ENCODE measurements at places on chromosomes 7 and 10.

DNA sequence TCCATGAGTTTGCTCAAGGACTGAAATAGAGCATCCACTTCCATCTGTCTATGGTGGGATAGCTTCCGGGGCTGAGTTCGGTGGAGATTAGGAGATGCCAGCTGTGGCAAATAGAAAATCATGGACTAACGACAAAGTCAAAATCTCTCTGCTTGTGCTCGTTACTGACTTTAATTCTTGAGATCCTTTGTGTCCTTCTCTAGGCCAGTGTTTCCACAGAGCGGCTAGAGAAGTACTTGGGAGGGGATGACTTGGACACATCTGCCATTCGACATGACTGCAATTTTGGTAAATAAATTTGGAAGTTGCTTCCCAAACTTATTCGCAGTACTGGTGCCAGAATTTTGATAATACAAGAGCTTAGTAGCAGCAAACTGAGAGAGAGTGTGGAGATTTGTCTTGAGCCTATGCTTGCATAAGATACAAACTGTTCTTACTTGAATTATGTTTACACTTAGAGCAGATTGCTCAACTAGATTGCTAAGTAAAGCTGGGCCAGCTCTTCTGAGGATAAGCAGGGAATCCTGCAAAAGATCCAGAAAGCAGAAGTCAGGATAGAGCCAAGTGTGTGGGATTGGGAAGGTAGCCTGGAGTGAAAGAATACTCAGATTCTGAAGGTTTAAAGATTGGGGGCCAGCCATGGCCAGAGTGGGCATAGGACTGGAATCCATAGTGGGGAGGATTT is 27.6 kb downstream of the ABCC2 start:
- DNase-seq = no peak

GRCh38 chr10:90847436-90847835 is 10.4 kb downstream of the HTR7 start:
- no peak for DNase-seq

DNA sequence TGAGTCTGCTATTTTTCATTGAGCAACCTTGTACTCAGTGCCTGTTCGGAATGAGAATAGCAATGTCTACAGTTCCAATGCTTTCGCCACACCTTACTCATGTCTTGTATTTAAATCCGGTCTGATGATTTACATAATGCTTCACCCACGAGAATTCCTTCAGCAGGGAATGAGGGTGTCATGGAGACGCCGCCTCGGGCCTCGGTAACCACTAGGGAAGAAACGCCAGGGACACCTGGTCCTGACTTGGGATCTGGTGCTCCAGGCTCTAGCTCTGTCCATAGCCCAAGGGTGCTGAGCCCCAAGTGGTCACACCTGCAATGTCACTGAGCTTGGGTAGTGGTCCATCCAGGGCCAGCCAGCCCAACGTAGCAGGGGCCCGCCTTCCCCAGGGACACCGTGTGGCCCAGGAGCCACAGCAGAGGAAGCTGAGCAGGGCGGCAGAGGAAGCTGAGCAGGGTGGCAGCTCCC is 37.4 kb downstream of the PRKAG2 start:
- no peak for DNase-seq

DNA sequence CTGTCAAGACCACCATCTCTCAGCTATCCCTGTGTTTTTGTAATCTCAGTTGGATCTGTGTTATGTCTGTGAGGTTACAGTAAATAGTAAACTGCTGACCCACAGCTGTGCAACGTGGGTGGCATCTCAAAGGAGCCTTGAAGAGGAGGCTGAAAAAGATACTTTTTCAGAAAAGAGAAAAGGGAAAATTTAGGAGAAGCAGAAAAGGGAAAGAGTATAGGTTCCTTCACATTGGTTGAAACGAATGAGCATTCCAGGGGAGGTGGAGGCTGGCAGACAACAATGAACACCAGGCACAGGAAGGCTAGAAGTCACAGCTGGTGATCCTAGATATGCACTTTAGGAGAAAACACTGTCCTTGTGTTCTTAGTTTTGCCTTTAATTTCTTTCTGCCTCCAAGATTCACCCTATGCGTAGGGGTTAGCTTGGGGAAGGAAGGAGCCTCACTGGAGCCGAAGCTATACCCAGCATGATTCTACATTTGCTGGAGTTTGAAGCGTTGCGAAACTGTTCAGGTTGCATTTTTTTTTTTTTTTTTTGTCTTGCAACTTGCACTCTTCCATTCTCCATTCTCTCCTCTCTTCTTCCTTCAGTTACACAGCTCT is 18.3 kb downstream of the CPED1 start:
- no peak for DNase-seq

DNA sequence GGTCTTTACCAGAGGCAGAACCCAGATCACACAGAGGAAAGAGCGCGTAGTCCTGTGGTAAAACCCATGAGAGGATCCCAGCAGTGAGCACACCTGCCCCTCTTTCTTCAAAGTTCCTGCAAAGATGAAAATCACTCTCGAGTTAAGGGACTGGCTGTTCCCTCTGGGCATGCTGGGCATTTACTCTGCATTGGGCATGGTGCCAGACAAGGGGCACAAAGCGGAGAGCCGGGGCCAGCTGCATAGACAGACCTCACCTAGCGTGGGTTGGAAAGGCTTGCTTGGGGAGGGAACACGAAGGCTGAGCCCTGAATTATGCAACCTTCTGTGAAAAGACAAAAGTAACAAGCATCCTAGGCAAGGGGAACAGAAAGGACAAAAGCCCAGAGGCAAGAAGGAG is 120.0 kb upstream of the TCERG1L start:
- no peak for DNase-seq

- no peak for DNase-seq
Measured at GRCh38 chr10:26887611-26888215, 27.0 kb upstream of the ABI1 start.

GRCh38 chr10:33461295-33461640 is 126.8 kb upstream of the NRP1 start:
- DNase-seq = no peak

All from activated T-helper 1 cell treated with Interleukin-2 at 50 U/mL for 16 hours (primary cell).